Left lung (tissue), 14 donors: ENCODE measurements at places on chromosomes 2 and 18. TPM values are rescaled to one million over a fixed set of nuclear protein-coding genes. Genes with fewer than 3 reads are reported as not detected.

Gene AGXT
- total RNA-seq = not detected

Gene FEV
- not detected for total RNA-seq

Gene ZNF396
- 3.2 TPM for total RNA-seq

Gene RAB6C
- not detected for total RNA-seq

Gene CDH2
- total RNA-seq = 15.0 TPM
